Sigmoid colon (tissue), 7 donors: ENCODE measurements at places on chromosomes 11 and 22. TPM values are rescaled to one million over a fixed set of nuclear protein-coding genes. Genes with fewer than 3 reads are reported as not detected.

Gene TMEM86A
- 5.3 TPM for total RNA-seq

Gene MS4A4E
- total RNA-seq: 11.1 TPM

Gene RPUSD4
- 16.0 TPM for total RNA-seq

Gene CABP7
- total RNA-seq: not detected

Gene MMP1
- total RNA-seq: not detected

Gene TMEM45B
- total RNA-seq: 0.95 TPM

Gene FAM227A
- total RNA-seq: 0.95 TPM

Gene GUCY1A2
- total RNA-seq: 2.8 TPM

Gene ALDH3B1
- 14.7 TPM for total RNA-seq
